ENCODE measurements at places on chromosomes 2 and 18. TPM values are rescaled to one million over a fixed set of nuclear protein-coding genes. Genes with fewer than 3 reads are reported as not detected.

CRYGC gene
- total RNA-seq, result not detected

DNA sequence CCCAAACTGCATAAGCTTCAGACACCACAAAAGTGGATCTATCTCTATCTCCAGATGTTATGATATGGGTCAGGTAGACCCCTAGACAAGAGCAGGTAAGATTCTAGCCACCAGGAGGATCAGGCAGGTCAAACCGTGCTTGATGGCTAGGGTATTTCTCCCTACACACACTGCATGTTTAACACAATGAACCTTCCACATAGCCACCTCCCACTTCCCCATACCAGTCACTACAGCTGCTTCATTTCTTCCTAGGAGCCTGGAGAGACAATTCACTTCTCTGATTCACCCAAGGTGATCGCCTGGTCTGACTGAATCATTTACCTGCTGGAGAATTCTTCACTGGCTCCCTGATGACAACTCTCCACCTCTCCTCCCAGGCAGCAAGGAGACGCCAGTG is 66.0 kb upstream of the MYCN start:
- no peak for DNase-seq

RIF1 gene
- total RNA-seq, result 96.9 TPM

CYTIP gene
- total RNA-seq, result 0.89 TPM

DNA sequence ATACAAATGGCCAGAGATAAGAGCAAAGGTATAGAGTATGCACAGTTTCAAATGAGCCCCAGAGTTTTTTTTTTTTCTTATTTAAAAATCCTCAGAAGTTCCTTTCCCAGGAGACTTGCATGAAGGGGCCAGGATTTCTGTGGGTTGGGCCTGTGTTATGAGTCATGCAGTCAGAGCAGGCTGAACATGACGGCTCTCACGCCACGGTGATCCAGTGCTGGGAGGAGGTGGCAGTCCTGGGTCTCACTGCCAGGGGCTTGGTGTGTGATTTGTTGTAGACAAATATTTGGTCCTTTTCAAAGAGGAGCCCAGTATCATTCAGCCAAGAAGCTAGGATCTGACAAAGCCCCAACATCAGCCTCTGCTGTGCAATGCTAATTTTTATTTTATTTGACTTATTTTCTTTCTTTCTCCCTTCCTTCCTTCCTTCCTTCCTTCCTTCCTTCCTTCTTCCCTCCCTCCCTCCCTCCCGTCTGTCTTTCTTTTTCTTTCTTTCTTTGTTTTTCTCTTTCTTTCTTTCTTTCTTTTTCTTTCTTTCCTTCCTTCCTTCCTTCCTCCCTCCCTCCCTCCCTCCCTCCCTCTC is 10.4 kb upstream of the KCNE4 start:
- DNase-seq, result peak; percentile 20

DNA sequence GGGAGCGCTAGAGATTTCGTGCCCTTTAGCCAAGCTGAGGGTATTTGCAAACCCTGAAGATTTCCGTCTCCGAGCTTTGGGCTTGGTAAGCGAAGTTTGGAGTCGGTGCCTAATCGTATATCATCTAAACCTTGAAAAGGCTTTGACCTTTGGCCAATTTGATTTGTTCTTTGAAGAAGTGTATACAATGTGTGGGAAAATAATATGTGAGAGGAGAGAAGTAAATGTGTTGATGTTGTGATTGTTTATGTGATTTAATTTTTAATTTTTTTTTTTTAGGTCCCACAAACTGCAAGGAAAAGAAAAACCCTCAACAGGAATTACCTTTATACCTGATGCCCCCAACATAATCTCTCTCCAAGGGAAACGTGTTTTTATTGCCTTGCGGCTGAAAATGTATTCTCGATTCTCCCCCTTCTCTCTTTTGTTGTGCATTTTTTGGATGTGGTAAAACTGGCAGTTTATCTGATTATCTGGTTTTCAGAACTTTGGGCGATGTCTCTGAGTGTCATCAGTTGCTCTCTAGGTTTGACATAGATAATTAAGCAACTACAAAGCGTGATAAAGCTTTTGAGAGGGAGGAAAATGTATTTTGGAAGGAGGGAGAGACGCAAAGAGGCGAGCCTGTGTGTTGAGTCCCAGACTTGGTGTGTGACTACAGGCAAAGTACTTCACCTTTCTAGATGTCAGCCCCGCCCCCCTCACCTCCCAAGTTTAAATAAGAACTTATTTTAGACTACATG is 912 bp upstream of the FBXO11 start:
- DNase-seq, result no peak

DNA sequence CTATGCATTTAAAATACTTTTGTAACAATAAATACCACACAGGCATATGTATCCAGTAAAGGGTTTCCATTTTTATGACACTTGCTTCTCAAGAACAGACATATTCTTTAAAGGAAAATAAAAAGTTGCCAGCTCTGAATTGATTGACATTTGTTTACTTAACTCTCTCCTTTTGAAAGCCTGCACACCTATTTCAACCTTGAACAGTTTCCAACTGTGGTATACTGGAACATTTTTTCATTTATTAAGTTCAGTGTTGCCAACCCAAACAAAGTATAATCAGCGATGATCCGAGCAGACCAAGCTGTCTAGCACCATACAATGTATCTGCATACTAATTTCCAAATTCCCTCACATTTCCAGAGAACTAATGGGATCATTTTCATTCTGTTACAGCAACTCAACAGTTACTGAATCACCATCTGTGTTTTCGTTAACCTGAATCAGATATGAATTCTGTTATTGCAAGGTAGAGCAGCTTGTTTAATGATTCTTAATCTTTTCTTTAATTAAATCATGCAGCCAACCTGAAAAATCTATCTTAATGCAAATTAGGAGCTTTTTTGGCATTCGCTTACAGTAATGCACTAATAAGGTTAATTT is 725.5 kb upstream of the ZEB2 start:
- DNase-seq, result no peak

DNA sequence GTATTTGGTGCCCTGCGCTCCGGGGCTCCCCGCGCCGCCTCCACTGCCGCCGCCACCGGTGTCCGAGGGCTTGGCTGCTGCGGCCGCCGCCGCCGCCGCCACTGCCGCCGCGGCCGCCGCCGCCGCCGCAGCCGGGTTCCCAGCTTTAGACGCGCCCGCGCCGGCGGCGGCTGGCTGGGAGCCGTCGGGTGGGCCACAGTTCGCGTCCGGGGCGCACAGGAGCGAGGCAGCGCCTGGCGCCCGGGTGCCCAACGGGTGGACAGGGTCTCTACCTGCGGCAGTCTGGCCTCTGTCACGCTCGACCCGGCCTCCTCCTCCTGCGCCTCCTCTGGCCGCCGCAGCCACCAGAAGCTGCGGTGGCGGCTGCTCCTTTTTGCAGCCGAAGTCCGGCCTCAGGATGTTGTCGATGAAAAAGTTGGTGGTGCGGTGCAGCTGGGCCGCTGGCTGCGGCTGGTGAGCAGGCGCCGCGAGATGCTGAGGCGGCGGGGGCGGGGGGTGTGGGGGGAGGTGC is 951 bp downstream of the EN1 start:
- DNase-seq, result no peak

DNA sequence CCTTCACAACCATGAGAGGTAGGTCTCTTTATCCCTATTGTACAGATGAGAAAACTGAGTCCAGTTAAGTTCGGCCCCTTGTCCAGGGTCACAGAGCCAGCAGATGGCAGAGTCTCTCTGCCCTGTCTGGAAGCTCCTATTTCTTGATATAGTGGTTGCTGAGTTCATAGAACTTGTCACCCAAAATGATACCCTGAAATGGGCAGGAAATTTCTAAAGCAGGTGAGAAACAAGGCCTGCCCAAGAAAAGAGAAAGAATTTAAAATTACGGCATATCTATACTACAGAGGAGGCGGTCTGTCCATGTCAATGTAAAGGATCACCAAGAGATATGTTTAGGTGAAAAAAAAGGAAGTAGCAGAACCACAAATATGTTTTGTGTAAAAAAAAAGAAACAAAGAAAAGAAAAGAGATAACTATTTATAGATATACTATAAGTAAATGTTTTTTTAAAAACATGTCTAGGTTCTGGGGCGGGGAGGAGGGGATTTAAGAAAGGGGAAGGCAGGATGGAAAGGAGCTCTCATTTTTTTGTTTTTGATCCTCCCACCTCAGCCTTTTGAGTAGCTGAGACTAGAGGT is 39.8 kb downstream of the MYO7B start:
- DNase-seq, result no peak

DNA sequence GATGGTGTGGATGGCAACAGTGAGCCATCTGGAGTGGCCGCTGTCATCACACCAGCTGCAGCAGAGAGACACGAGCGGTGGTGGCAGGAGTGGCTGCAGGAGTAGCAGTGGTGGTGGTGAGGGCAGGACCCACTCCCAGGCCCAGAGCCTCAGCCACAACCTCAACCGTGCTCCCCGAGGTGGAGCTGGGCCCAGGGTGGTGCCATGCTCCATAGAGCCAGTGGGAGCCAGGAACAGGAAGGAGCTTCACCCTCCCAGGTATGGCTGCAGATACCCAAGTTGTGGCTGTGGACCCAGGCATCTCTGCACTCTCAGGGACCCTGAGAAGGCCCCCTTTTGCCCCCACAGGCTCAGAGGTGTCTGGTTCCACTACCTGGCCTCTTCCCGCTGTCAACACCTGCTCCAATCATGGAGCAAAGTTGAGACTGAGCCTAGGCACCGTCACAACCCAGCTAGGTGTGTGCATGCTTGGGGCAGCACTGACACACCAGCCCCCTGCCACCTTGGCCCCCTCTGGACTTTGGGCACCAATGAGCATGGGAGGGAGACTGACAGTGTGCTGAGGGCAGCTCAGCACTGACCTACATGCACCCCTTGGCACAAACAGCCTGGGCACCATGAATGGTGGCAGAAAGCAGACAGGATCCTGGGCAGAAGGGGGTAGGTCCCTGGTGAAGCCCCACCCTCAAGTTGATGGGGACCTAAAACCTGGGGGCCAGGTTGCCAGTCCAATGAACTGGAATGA is 188.9 kb downstream of the NDUFA10 start:
- no peak for DNase-seq
